ENCODE measurements at places on chromosomes 5 and 9. TPM values are rescaled to one million over a fixed set of nuclear protein-coding genes. Genes with fewer than 3 reads are reported as not detected.
A peak's percentile ranks its signal among the peaks of the same experiment; 100 is the strongest.

DNA sequence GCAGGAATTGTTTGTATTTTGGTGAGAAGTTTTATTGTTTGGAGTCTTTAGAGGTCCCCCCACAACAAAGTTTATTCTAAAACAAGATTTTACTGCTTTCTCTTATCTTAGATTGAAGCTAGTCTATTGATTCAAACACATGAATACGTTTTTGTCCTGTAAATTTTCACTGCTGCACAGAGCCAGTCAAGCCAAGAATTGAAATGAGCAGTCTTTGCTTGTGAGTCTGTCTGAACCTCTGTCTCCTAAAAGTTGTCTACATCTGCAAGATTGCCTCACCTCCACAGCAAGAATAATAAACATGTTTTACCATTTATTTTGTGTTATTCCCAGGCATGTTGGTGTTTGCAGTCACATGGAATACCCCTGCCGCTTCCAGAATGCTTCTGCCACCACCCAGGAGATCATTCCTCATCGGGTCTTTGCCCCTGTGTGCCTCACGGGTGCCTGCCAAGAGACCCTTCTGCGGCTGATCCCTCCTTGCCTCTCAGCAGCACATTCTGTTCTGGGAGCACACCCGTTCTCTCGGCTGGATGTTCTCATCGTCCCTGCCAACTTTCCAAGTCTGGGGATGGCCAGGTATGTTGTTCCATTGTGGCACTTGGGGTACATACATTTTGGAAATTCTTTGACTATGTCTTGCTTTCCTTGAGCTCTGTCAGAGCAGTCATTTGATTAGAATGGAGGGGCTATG, 74.1 kb downstream of the AOPEP start:
- no peak for DNase-seq

DNA sequence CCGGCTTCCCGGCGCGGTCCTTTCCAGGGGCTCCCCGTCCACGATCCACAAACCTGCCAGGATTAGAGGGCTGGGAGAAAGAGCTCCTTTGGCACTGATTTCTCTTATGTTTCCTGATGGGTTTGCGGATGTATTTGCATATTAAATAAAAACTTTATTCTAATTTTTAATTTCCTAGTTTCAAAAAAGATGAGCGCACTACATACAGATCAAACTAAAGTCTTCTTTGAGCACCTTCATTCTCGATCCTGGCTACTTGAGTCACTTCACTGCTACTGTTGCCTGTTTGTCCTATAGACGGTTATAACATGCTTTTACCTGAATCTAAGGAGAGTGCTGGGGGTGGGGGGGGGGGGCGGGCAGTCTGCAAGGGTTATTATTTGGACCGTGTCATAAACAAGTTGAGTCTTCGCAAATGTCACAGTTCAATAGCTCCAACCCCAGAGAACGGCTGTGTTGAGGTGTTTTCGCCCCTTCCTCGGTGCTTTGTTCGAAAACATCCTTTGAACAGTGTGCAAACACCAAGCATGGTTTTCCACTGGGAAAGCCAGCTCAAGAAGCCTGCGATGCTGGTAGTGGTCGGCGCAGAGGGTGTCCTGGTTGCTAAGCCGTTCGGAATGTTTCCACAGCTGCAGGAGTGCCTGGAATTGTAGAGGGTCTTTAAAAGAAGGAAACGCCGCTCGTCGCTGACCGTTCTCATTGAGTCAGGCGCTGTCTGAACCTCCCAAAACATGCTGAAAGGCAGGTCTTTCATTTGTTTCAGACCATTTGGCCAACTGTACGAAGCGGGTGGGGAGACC, 1.1 kb upstream of the STK10 start:
- no peak for DNase-seq

DNA sequence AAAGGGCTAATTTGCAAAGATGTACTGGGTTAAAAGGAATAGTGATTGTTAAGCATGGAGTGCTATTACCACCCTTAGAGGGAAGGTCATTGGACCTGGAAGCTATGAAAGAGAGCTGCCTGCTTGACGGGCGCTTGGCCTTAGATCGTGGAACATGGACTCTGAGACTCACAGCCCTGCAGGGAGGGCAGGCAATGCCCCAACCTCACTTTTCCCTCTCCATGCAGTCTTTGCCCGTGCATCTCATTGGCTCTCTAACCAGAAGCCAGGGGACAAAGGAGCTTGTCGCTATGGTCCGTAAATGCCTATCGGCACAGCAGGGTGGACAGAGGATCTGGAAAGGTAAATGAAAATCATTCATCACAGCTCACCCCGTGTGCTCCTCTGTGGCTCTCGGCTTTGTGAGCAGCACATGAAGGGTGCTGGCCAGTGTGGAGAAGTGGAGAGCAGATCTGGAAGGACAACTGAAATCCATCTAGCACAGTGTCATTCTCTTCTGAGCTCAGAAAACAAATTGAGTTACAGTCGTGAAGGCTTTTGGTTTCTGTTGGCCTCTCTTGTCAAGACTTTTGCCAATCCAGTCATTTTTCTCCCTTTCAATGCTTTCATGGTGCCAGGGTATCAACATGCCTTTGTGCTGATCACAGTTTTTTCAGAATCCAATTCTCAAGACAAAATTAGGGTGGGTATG, 186.2 kb downstream of the SNX18 start:
- no peak for DNase-seq

Gene CBY3
- not detected for polyA plus RNA-seq

- DNase-seq = no peak
These were observed 51.7 kb upstream of the NFIB start for GRCh38 chr9:14365670-14366069.

Gene ZNF622
- polyA plus RNA-seq = 8.2 TPM

Gene SLC36A2
- polyA plus RNA-seq = not detected

Gene SPATA9
- polyA plus RNA-seq = not detected

- DNase-seq = peak; percentile 31
These were observed 36.6 kb upstream of the RAPGEF1 start for GRCh38 chr9:131776473-131776872.

- no peak for DNase-seq
These were observed 15.4 kb downstream of the LMX1B start for GRCh38 chr9:126628969-126629674.

GRCh38 chr9:109640580-109641371, 139.2 kb upstream of the PALM2AKAP2 start:
- no peak for DNase-seq

DNA sequence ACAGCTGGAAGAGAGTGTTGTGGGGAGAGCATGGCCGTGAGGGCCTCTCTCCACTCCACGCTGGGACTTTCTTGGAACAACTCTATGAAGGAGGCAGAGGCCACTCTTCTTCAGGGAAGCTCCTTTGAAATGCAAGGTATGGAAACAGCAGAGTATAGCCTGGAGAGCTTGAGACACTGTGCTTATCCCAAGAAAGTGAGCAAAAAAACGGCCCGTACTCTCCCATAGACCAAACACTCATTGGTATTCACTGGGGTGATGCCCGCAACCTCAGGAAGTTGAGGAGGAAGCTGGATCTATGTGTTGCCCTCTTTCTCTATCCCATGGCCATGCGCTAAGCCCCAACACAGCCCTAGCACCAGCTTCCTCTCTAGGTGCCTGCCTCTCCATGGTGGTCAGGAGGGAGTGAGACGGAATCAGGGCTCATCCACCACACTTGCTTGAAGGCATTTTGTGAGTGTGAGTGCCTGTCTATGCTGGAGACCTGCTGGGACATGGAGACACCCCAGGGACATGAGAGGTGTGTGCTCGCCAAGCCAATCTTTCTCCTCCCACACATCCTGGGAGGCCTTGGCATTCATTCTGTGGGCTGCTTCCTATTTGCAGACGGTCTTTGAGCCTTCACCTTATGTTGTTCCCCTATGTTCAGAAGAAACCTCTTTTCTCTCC, 616.6 kb downstream of the IRX1 start:
- DNase-seq = no peak

- DNase-seq = no peak
These were observed 331.3 kb upstream of the SEMA6A start for GRCh38 chr5:116905885-116906284.

- DNase-seq = no peak
These were observed 7.2 kb upstream of the TLR4 start for GRCh38 chr9:117697046-117697445.

GRCh38 chr9:137531099-137531765, 19.0 kb downstream of the PNPLA7 start:
- DNase-seq = no peak

Gene ANKRD34B
- not detected for polyA plus RNA-seq

Gene KIF4B
- not detected for polyA plus RNA-seq
